ENCODE measurements at places on chromosomes 2 and 18.

DNA sequence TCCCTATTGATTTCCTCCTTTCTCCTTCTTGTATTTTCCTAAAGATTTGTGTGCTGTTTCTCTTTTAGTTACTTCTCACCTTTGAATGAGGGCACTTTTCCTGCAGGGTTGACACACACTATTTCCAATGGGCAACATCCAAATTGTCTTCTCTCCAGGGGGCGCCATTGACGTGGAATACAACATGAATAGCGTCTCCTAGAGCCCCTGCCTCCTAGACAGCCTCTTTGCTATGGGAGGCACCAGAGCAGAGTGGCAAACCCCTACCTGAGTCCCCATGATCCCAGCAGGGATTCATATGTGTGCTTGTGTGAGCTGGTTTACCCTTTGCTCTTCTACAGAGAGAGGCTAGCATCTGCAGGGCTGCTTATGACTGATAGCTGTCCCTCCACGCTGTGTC is 61.3 kb upstream of the ITSN2 start:
- H3K27ac ChIP-seq = no peak overlapping the region
- DNase-seq = peak; percentile 51
- H3K4me1 ChIP-seq = no peaks in the 10 kb centered on the region
- no peaks in the 10 kb centered on the region for H3K36me3 ChIP-seq
- no peak overlapping the region for H3K4me3 ChIP-seq

DNA sequence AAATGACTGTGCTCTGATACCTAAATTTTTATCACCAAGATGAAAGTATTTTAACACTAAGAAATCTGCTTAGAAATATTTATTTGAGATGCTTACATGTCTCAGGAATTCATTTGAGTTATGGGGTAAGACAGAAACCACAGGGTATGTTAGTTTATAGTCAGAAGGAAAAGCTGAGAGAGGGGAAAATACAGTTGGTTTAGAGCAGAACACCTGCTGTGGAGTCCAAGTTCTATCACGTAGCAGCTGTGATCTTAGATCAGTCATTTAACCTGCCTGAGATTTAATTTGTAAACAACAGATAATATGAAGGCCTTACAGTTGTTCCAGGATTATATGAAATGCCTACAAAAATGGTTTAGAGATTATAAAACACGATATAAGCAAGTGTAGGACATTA is 29.0 kb downstream of the PDE6D start:
- DNase-seq = no peak
- H3K36me3 ChIP-seq = peaks cover 10% of the 10 kb centered on the region
- H3K4me3 ChIP-seq = no peak overlapping the region
- H3K27ac ChIP-seq = no peak overlapping the region
- H3K27me3 ChIP-seq = peaks cover 3% of the 10 kb centered on the region

DNA sequence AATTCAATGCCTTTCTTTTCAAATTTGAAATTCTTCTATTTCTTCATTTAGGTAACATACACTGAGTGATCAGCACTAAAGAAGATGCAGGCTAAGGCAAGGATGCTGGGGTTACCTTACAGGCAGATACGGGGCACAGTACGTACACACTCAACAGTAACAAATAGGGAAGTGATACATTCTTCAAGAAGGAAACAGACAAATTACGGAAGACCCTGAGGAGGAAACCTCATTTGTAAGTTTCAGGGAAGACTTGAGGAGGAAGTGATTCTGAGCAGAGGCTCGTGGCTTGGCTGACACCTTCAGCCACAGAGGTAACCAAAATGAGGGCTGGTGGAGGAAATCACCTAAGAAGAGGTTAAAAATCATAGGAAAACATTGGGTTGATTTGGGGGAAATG is 1108.3 kb upstream of the KLHL29 start:
- no peaks in the 10 kb centered on the region for H3K36me3 ChIP-seq
- H3K27me3 ChIP-seq = peaks cover 7% of the 10 kb centered on the region
- H3K4me3 ChIP-seq = no peak overlapping the region
- H3K27ac ChIP-seq = no peak overlapping the region
- no peak for DNase-seq

DNA sequence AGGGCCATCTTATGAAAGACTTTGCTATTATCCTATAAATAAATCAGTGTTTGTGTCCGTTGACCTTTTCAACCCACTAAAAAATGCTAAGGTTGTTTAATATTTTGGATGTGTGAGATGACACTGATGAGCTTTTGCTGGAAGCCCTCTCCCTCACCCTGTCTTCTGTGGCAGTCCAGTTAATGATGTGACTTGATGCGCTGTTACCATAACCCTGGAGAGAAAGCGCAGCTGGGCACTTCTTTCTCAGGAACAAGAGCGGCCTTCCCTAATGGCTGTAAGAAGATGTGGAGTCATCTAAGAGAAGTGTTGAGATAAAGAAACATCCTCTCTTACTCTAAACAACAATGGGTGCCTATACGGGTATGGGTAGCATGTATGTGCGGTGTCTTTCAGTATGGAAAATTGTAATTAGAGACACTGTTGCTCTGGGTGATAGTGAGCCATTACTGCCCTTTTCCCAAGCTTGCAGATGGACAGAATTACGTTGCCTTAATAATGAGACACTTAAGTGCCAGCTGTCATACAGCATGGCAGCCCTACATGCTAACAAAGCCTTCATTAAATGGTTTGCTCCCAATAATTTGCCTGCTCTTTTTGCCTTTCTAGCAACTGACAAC is 165.6 kb upstream of the NABP1 start:
- no peaks in the 10 kb centered on the region for H3K27me3 ChIP-seq
- peak overlapping the region; percentile 53 for H3K27ac ChIP-seq
- H3K36me3 ChIP-seq = peaks cover 4% of the 10 kb centered on the region

DNA sequence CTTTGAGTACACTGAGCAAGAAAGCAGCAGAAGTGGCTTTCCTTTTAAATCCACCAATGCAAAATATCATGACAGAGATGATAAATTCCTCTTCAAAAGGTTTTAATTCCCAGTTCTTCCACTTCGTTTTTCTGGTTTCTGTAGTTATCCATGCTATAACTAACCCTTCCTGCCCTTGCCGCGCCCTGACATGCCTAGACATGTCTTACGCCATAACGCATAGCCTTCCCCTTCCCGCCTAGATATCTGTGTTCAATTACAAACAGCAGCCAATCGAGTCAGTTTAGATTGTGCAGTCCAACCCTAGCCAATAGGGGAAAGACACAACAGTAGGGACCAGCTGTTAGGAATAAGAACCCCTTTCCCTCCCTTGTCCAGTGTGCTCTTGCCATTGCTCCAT is 16.1 kb downstream of the PRPF40A start:
- H3K27me3 ChIP-seq = no peaks in the 10 kb centered on the region
- H3K36me3 ChIP-seq = peaks cover 71% of the 10 kb centered on the region
- no peak for DNase-seq

- no peak for DNase-seq
- no peaks in the 10 kb centered on the region for H3K27me3 ChIP-seq
- H3K4me3 ChIP-seq = no peak overlapping the region
- H3K27ac ChIP-seq = no peak overlapping the region
These were observed 329.6 kb upstream of the MAP2 start for GRCh38 chr2:209094221-209094620.

- no peak for DNase-seq
- no peaks in the 10 kb centered on the region for H3K27me3 ChIP-seq
- H3K27ac ChIP-seq = peak overlapping the region; percentile 66
- peaks cover 53% of the 10 kb centered on the region for H3K4me1 ChIP-seq
- no peak overlapping the region for H3K4me3 ChIP-seq
These were observed 108.5 kb downstream of the WDSUB1 start for GRCh38 chr2:159177957-159178356.

GRCh38 chr18:51739044-51739666 is 541.7 kb upstream of the MEX3C start:
- no peaks in the 10 kb centered on the region for H3K27me3 ChIP-seq
- no peak for DNase-seq
- H3K36me3 ChIP-seq = no peaks in the 10 kb centered on the region
- H3K4me1 ChIP-seq = peaks cover 16% of the 10 kb centered on the region
- no peak overlapping the region for H3K27ac ChIP-seq

GRCh38 chr2:45169339-45170190 is 160.3 kb upstream of the SIX2 start:
- no peak overlapping the region for H3K27ac ChIP-seq
- DNase-seq = peak; percentile 67
- peaks cover 88% of the 10 kb centered on the region for H3K27me3 ChIP-seq
- H3K36me3 ChIP-seq = no peaks in the 10 kb centered on the region
- H3K4me3 ChIP-seq = peak overlapping the region; percentile 79

GRCh38 chr18:25223899-25224886 is 127.8 kb downstream of the ZNF521 start:
- H3K27ac ChIP-seq = peak overlapping the region; percentile 94
- peaks cover 2% of the 10 kb centered on the region for H3K27me3 ChIP-seq
- H3K36me3 ChIP-seq = peaks cover 76% of the 10 kb centered on the region
- peaks cover 42% of the 10 kb centered on the region for H3K4me1 ChIP-seq

DNA sequence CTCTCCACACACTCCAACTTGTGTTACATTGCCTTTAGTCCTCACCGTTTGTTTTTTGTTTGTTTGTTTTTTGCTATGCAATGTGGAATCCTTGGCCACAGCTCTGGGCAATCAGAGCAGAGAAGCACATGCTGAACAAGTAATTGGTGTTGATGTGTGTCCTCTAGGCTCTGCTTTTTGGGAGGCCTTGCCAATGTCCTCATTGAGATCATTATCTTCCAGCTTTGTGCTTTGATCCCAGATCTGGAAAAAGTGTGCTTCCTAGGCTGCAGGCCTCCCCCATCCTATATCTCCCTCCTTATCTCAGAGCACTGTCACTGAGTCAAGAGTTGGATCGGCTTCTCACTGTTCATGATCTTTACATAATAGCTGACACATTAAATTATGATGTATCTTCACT is 25.9 kb downstream of the OSR1 start:
- H3K4me1 ChIP-seq = peaks cover 16% of the 10 kb centered on the region
- no peaks in the 10 kb centered on the region for H3K27me3 ChIP-seq
- no peaks in the 10 kb centered on the region for H3K36me3 ChIP-seq
- H3K4me3 ChIP-seq = no peak overlapping the region

GRCh38 chr2:229220254-229220653 is 50.8 kb downstream of the PID1 start:
- no peak for DNase-seq
- H3K4me3 ChIP-seq = no peak overlapping the region
- H3K36me3 ChIP-seq = no peaks in the 10 kb centered on the region
- H3K4me1 ChIP-seq = no peaks in the 10 kb centered on the region

DNA sequence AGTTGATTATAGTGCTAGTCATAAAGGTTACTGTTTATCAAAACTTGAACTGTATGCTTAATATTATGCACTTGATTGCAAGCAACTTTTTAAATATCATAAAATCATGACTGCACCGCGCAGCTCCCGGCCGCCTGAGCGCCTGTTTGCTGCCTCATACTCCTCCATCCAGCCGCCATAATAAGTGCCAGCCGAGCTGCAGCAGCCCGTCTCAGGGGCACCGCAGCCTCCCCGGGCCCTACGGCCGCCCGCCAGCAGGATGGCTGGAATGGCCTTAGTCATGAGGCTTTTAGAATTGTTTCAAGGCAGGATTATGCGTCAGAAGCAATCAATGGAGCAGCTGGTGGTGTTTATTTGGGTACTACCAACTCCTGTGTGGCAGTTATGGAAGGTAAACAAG is 337.2 kb downstream of the PAX3 start:
- H3K36me3 ChIP-seq = no peaks in the 10 kb centered on the region
- H3K4me1 ChIP-seq = peaks cover 14% of the 10 kb centered on the region
- no peaks in the 10 kb centered on the region for H3K27me3 ChIP-seq
- H3K4me3 ChIP-seq = no peak overlapping the region
- no peak overlapping the region for H3K27ac ChIP-seq

DNA sequence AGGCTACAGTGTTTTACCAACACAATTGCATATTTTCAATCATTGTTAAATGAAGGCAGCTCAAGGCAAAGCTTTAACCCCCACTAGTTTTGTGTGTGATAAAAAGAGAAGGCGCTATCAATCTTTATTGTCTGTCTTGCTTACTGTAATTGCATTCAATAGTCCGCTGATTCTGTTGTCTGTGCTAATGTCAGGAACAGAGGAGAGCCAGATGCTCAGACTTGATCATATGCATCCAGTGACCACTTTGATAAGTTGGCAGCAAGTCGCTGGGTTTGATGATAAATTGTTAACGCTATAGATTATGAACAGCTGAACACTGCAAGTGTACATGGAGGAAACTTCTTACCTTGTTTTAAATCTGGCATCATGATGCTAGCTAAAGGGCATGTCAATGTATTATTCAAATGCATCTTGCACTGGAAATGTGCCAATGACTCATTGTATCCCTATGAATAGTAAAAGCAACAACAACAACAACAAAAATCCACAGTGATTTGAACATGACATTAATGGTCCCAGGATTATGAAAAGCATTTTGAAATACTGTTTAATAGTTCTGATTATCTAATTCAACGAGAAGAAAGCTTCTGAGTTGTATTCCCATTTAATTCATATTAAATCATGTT is 423.5 kb upstream of the FANCL start:
- no peak overlapping the region for H3K4me3 ChIP-seq
- no peaks in the 10 kb centered on the region for H3K4me1 ChIP-seq
- no peak overlapping the region for H3K27ac ChIP-seq
- no peaks in the 10 kb centered on the region for H3K36me3 ChIP-seq

GRCh38 chr2:57881998-57882888 is 164.4 kb upstream of the VRK2 start:
- DNase-seq = no peak
- no peaks in the 10 kb centered on the region for H3K27me3 ChIP-seq
- no peak overlapping the region for H3K27ac ChIP-seq
- H3K4me1 ChIP-seq = no peaks in the 10 kb centered on the region
- no peaks in the 10 kb centered on the region for H3K36me3 ChIP-seq
- H3K4me3 ChIP-seq = no peak overlapping the region

DNA sequence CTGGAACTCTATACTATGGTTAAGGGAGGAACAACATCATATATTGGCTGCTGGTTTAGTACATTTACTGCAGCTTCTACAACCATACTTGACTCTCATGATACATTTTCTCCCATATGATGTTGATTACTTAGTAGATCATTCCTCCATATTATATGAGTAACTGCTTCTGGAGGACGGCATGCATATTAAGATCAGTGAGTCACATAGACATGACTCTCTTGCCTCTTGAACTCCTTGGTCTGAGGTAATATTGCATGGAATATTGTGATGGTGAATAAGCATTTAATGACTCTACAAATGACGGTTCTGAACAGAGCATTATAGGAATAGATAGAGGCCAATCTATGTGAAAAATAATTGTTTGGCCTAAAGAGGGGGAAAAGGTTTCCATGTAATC is 418.8 kb upstream of the SPHKAP start:
- no peaks in the 10 kb centered on the region for H3K27me3 ChIP-seq
- H3K27ac ChIP-seq = no peak overlapping the region
- H3K36me3 ChIP-seq = no peaks in the 10 kb centered on the region
- no peak overlapping the region for H3K4me3 ChIP-seq
